ENCODE measurements at places on chromosomes 5 and 9.

- no peak for DNase-seq
Measured at GRCh38 chr5:132099076-132099748, 25.6 kb downstream of the CSF2 start.

DNA sequence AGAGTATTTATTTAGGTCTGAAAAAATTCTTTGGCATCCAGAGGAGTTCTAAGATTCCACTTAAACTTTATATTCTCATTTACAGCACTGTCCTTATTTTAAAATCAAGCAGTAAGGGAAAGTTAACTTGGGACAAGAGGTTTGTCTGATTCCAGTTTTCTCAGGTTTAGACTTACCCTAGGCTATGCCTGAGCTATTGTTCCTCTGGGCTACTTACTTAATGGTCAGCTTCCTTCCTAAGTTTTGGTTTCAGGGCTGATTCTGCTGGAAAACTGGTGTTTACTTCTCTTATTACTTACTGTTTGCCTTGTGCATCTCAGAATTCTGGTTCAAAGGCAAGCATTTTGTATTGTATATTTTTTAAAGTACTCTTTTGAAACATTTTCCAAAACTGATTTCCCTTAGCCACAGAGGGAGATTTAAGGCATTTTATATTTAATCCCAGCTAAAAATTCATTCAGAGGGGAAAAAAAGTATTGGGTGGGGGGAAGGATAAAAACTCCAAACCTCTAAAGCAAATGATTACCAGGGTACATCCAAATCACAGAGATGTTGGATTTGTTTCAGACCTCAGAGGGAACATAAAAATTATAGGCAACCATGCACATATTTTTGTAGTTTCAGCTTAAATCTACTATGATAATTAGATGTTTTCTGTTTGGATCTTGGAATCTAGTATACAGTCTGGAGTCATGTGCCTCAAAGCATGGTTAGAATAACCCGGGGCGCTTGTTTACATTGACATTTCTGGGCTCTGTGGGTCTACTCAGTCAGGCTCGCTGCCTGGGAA is 290.0 kb downstream of the ARHGAP26 start:
- DNase-seq: no peak

DNA sequence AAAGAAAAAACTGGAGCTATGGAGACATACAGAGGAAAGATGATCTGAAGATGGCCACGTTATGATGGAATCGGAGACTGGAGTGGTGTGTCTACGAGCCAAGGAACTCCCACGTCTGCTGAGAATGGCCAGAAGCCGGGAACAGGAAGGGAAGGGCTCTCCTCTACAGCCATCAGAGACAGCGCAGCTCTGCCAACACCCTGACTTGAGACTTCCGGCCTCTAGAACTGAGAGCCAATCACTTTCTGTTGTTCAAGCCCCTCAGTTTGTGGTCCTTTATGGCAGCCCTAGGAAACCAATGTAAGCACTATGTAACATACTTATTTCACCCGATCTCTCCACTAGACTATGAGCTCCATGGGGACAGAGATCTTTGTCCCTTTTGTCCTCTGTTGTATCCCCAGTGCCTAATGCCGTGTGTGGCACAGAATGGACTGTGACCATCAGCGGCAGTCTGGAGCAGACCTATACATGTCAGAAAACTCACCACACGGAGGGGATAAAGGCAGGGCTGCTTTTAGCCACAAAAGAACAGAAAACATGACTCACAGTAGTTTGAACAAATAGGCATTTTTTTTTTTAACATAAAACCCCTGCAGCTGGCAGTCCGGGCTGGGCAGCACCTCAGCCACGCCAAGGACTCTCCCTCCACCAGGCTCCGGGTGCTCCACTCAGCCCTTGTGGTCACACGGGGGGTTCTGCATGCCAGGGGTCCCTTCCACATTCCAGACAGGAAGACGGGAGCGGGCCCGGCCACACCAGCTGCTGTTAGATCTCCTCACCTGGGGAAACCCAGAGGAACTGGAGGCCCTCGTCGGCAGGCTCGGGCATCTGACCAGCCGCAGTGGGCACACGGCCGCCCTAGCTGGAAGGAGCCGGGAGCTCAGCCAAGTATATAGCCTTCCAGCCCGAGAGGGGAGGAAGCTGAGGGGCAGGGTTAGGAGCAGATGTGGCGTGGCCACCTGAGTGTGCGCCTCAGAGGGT is 16.1 kb upstream of the MXD3 start:
- no peak for DNase-seq

GRCh38 chr9:91727316-91727861 is 222.6 kb downstream of the ROR2 start:
- DNase-seq: peak; percentile 13

- DNase-seq: no peak
Measured at GRCh38 chr9:38370176-38370575, 22.3 kb upstream of the ALDH1B1 start.

GRCh38 chr5:172749881-172750633 is 20.9 kb downstream of the DUSP1 start:
- no peak for DNase-seq

GRCh38 chr9:133732639-133733408 is 5.3 kb downstream of the SARDH start:
- no peak for DNase-seq

DNA sequence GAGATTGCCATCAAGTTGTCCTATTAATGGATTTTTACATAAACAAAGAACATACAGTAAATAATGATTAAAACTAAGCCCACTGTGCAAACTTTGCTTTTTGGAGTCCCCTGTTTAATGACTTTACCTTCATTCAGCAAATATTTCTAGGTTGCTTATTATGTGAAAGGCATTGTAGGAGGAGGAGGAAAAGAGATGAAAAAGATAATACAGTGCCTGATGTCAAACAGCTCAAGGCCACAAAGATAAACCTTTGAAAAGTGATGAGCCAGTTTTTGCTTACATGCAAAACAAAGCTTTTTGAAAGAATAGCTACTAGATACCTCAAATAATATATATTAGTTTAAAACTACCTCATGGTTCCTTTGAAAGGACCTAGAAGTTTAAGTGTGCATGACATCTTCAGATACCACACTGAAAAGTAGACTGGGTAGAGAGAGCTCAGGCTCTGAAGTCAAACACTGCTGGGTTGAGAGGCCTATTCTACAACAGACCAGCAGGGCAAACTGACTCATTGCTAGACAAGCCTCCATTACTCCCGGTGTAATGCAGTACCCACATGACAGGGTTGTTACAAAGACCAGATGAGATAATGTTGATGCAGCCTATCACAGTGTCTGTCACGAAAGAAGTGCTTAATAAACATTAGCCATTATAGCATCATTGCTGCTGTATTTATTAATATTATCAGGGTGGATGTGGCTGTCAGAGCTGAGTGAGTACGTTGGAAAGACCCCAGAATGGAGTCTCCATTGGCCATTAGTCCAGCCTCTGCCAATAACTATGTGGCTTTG is 11.8 kb downstream of the DEPDC1B start:
- no peak for DNase-seq

DNA sequence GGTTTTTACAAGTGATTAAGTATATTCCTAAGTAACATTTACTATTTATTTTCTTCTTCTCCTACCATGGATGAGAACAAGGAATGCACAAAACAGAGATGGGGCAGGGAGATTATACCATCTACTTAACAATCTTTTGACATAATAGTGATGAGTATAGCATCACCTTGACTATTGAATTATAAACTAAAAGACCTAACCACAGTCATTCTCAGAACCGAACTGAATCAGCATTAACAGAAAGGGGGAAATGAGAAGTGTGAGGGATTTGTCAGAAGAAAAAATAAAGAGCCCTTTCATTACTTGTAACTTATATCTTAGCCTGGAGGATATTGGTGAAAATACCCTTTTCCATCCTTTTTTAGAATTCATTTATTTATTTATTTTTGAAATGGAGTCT is 21.9 kb downstream of the OR2Y1 start:
- no peak for DNase-seq

DNA sequence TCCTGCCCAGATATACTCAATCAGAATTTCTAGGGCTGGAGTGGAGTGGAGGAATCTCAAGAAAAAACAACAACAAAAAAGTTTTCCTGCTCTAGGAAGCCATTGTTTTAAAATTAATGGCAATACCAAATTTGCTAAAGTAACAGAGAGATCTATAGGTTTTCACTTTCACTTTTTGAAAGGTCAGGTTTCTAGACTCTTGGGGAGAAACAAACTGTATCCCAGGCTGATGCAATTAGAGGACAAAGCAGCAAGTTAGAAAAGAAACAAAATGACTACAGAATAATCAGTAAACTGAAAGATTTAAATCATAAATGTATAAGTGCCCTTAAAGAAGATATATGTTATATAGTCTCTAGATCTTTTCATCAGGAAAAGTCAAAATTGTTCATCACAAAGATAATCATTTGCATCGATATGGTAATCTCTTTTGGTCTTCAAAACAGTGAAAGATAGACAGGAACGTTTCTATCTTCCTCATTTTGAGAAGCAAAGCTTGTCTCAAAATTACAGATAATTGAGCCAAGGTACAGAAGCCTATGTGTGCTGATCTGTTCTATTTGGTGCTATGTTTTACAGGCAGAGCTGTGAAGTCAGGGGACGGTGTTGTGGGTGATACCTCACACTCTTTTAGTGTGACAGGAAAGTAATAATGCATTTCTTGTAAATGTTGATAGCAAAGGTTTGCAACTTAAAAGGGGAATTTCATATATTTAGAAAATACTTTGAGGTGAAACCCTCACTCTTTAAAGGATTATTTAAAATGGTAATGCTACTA is 1746.6 kb upstream of the C9orf72 start:
- DNase-seq: no peak

- no peak for DNase-seq
Measured at GRCh38 chr9:84758817-84759216, 89.3 kb downstream of the NTRK2 start.

DNA sequence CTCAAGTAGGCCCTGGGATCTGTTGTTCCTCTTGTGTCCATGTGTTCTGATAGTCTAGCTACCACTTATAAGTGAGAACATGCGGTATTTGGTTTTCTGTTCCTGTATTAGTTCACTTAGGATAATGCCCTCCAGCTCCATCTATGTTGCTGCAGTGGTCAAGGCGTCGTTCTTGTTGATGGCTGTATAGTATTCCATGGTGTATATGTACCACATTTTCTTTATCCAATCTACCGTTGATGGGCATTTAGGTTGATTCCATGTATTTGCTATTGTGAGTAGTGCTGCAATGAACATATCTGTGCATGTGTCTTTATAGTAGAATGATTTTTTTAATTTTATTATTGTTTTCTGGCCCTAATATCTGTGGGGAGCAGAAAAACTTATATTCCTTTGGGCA is 74.3 kb downstream of the MAT2B start:
- no peak for DNase-seq

DNA sequence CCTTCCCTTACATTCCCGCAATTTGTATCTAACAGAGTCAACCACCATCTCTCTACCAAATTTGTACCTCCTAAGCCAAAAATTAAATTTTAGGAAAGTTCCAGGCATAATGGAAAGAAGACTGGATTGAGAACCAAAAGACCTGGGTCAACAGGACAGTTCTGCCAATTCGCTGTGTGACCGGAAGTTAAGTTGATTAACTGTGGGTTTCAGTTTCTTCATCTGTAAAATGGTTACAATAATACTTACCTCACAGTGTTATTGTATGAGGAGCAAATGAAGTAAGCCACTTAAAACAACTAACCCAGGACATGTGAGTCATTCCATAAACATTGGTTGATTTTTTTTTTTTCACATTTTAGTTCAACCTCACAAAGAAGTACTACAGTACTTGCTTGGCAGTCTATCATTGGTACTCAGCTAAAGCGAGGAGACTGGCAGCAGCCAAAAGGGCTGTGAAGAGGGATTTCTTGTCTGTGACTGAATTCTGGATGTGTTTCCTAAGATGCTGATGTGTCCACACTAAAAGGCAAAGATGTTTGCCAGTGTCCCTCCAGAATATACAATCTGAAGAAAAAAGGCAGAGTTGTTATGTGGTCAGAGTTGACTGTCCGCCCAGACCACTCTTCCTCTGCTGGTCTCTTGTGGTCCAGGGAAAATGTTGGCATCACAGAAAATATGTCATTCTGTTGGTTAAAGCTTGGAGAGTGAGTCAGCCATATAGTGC is 198.6 kb downstream of the TLE1 start:
- DNase-seq: no peak

- DNase-seq: no peak
Measured at GRCh38 chr9:36738318-36738976, 165.8 kb downstream of the MELK start.

GRCh38 chr5:158609333-158610050 is 490.2 kb downstream of the EBF1 start:
- DNase-seq: no peak

DNA sequence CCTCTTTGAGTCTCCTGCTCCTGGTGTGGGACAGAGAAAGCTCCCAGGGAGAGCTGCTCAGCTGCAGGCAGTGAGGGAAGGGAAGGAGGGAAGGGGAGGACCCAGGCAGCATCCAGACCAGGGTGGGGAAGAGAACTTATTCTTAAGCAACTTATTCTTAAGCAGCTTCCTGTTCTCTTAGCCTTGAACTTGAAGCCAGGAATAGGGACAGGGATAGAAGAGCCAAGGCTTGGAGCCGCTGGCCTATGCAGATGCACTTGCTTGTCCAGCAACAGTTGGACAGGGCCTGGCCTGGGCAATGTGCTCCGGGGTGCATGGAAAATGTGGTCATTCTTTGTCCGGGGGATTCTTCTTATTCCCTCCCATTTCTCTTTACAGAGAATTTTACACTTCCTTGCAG is 31.4 kb upstream of the SPTLC1 start:
- no peak for DNase-seq

GRCh38 chr9:95981761-95982390 is 106.4 kb downstream of the ERCC6L2 start:
- peak; percentile 36 for DNase-seq

GRCh38 chr5:52842111-52842510 is 54.4 kb downstream of the ITGA1 start:
- DNase-seq: no peak

GRCh38 chr9:92278110-92278509 is 15.4 kb downstream of the IARS1 start:
- DNase-seq: no peak

DNA sequence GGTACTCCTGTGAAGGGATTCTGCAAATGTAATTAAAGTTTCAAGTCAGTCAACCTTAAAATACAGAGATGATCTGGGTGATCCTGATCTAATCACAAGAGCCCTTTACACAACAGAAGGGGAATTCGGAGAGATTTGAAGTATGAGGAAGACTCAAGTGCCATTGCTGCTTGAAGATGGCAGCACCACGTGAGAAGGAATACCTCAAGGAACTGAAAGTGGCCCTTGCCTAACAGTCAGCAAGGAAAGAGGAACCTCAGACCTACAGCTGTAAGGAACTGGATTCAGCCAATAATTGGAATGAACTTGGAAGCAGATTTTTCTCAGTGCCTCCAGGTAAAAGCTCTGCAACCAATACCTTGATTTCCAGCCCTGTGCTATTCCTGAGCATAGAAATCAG is 87.4 kb downstream of the THBS4 start:
- no peak for DNase-seq
